ENCODE measurements at places on chromosomes 6 and 20. TPM values are rescaled to one million over a fixed set of nuclear protein-coding genes. Genes with fewer than 3 reads are reported as not detected.

Gene CRISP2
- total RNA-seq, result not detected

Gene UBE2C
- 3.3 TPM for total RNA-seq

- H3K4me1 ChIP-seq, result no peaks in the 10 kb centered on the region
- H3K36me3 ChIP-seq, result no peaks in the 10 kb centered on the region
- H3K27ac ChIP-seq, result no peak overlapping the region
- no peak overlapping the region for H3K4me3 ChIP-seq
Measured at GRCh38 chr6:150254770-150255169, 111.9 kb downstream of the PPP1R14C start.

- no peak for DNase-seq
- no peaks in the 10 kb centered on the region for H3K36me3 ChIP-seq
- H3K4me1 ChIP-seq, result peaks cover 2% of the 10 kb centered on the region
Measured at GRCh38 chr6:109313139-109313538, 69.1 kb downstream of the CD164 start.

DNA sequence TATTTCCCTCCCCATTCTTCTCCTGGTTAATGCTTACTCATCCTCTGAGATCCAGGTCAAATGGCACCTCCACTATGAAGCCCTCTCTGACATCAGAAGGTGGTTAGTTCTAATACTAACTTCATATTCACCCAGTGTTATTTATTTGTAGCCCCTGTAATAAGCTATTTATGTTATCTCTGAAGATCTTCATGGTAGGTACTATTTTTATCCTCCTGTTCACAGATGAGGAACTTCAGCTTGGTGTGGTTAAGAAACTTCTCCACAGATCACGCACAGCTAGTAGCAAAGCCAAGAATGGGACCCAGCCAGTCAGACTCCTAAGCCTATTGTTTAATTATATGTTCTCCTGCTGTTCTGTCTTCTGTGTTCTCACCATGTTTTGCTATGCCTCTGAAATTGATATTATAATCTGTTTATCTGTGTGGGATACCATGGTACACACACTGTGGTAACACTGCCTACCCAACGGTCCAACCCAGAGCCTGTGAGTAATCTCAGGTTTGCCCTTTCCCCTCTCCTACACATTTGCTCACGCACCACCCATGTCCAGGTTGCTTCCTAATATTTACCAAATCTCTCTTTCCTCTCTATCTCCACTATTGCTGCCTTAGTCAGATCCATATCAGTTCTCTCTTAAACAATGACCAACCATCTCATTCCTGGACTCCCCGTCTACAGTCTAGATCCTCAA, 98.4 kb downstream of the IPCEF1 start:
- H3K36me3 ChIP-seq, result no peaks in the 10 kb centered on the region
- peaks cover 8% of the 10 kb centered on the region for H3K27me3 ChIP-seq
- H3K27ac ChIP-seq, result no peak overlapping the region
- no peak for DNase-seq
- peaks cover 24% of the 10 kb centered on the region for H3K4me1 ChIP-seq

GRCh38 chr6:2589171-2589661, 161.5 kb downstream of the MYLK4 start:
- DNase-seq, result no peak
- H3K27ac ChIP-seq, result no peak overlapping the region
- H3K36me3 ChIP-seq, result no peaks in the 10 kb centered on the region

GRCh38 chr20:1034415-1034789, 32.3 kb upstream of the RSPO4 start:
- H3K4me1 ChIP-seq, result peaks cover 15% of the 10 kb centered on the region
- DNase-seq, result no peak
- no peak overlapping the region for H3K4me3 ChIP-seq
- no peak overlapping the region for H3K27ac ChIP-seq
- H3K36me3 ChIP-seq, result no peaks in the 10 kb centered on the region

DNA sequence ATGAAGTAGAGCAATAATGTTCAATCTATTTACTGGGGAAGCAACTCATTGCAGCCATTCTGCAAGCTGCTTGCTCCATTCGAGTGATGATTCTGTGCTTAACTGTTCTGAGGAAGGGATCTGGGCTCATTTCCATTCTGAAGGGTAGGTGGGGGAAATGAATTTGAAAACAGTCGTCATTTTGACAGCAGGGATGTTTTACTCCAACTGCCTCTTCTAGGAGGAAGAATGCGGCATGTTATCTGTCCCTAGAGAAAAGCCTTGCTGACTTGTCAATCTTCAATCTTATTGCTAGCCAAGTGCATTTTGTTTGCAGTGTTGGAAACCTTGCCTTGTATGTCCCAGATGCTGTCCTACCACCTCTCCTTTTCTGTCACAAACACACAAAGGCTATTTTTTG, 105.9 kb downstream of the PRDM13 start:
- no peak overlapping the region for H3K4me3 ChIP-seq
- peaks cover 10% of the 10 kb centered on the region for H3K27me3 ChIP-seq
- no peaks in the 10 kb centered on the region for H3K4me1 ChIP-seq
- no peak overlapping the region for H3K27ac ChIP-seq
- DNase-seq, result no peak
- H3K36me3 ChIP-seq, result no peaks in the 10 kb centered on the region

DNA sequence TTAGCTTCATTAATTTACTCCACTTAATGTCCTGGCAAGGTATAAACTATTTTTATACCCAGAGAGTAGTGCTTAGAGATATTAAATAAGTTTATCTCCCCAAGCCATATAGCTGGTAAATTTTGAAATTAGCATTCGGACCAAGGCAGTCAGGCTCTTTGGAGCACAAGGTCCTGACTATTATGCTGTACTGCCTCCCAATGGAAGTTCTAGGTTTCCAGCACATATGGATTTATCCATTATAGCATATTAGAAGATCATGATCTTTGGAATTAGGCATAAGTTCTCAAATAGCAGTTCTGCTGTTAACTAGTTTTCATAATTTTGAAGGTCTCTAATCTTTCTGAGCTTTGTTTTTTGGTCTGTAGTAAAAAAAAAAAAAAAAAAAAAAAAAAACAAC, 835.3 kb upstream of the EPHA7 start:
- H3K36me3 ChIP-seq, result no peaks in the 10 kb centered on the region
- DNase-seq, result no peak
- H3K4me3 ChIP-seq, result no peak overlapping the region
- H3K27ac ChIP-seq, result no peak overlapping the region

- H3K36me3 ChIP-seq, result peaks cover 5% of the 10 kb centered on the region
- no peaks in the 10 kb centered on the region for H3K27me3 ChIP-seq
- peak overlapping the region; percentile 95 for H3K27ac ChIP-seq
- no peak for DNase-seq
- peak overlapping the region; percentile 97 for H3K4me3 ChIP-seq
Measured at GRCh38 chr6:109009962-109010704, 84.5 kb downstream of the SESN1 start.

- H3K36me3 ChIP-seq, result peaks cover 43% of the 10 kb centered on the region
- H3K4me3 ChIP-seq, result no peak overlapping the region
- H3K27me3 ChIP-seq, result no peaks in the 10 kb centered on the region
- H3K27ac ChIP-seq, result no peak overlapping the region
- peaks cover 5% of the 10 kb centered on the region for H3K4me1 ChIP-seq
- DNase-seq, result no peak
Measured at GRCh38 chr6:36141961-36142360, 11.6 kb downstream of the MAPK13 start.

DNA sequence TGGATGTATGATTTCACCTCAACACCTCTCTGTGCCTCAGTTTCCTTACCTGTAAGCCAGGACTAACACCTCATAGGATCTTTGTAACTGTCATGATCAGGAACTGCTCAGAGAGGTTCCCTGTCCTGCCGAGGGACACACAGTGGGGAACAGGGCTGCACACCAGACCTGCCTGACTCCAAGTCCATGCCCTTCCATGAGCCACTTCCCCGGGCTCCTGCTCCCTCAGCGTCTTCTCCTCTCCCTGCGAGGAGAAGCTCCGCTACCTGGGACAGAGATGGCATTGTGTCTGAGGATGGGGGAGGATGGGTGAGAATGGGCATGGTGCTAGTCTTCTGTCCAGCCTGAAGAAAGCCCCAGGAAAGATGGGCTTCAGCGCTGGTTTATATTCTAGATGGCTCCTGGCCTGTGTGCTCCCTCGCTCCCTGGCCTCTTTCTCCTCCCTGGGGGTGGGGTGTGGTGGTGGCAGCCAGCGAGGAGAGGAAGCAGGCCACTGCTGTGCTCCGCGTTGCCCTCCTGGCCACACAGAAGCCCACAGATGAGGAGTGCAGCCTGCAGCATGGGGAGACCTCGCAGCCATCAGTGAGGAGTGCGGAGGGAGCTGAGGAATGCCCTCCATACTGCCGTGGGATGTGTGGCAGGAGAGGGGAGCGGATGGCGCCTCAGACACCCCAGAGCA, 67.1 kb downstream of the NOL4L start:
- H3K27ac ChIP-seq, result no peak overlapping the region
- DNase-seq, result no peak
- H3K36me3 ChIP-seq, result peaks cover 10% of the 10 kb centered on the region
- H3K4me3 ChIP-seq, result no peak overlapping the region
